ENCODE measurements at places on chromosomes 7 and 10.

- no peak for DNase-seq
These were observed 32.6 kb downstream of the SLC26A5 start for GRCh38 chr7:103413407-103413806.

- no peak for DNase-seq
These were observed 47.0 kb downstream of the WDFY4 start for GRCh38 chr10:48731654-48732053.

GRCh38 chr10:48946332-48946731, 6.7 kb upstream of the LRRC18 start:
- no peak for DNase-seq

GRCh38 chr10:24902400-24902728, 50.0 kb downstream of the PRTFDC1 start:
- no peak for DNase-seq

DNA sequence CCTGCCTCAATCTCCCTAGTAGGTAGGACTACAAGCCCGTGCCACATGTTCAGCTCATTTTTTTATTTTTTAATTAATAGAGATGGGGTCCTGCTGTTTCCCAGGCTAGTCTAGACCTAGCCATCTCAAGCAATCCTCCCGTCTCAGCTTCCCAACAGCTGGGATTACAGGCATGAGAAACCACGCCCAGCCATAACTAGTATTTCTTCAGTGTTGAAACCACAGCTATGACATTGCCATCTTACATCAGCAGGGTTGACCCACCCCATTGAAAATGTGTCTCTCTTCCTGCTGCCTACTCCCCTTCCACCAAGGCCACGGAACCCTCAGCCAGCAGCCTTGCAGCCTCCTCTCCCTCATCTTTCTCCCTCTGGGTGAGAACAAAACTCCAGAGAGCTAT, 62.1 kb upstream of the ZNF746 start:
- no peak for DNase-seq

GRCh38 chr10:44994752-44995530, 5.8 kb upstream of the ZNF22 start:
- DNase-seq, result no peak

- no peak for DNase-seq
These were observed 351.4 kb downstream of the MDFIC start for GRCh38 chr7:115273139-115273772.

- no peak for DNase-seq
These were observed 31.6 kb downstream of the COA1 start for GRCh38 chr7:43697690-43698089.

GRCh38 chr10:90125456-90126255, 424.3 kb downstream of the KIF20B start:
- no peak for DNase-seq

- no peak for DNase-seq
These were observed 250.6 kb upstream of the GPR26 start for GRCh38 chr10:123415523-123415922.

All from breast epithelium (tissue), 4 donors.